HTR-8/SVneo (cell line): ENCODE measurements at places on chromosomes 6 and 20.

DNA sequence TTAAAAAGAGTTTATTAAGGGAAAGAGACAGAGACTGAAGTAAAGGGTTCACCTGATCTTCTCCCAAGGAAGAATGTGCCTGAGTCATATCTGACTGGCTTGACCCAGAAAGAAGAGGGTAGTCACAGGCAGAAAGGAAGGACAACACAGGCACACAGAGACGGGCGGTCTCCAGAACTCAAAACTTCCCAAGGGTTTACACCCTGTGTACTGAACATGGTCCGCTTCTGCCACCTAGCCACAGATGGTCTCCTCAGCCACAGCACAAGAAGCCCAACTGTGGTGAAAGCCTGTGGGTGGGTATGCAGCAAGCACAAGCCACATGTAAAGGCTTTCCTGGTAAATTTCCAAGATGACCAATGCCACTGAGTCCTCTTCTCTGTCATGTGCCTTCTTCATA, 17.2 kb downstream of the UNC5CL start:
- no peak for DNase-seq

- peak; percentile 17 for DNase-seq
Observed at GRCh38 chr20:24991897-24992486, 559 bp downstream of the APMAP start.

DNA sequence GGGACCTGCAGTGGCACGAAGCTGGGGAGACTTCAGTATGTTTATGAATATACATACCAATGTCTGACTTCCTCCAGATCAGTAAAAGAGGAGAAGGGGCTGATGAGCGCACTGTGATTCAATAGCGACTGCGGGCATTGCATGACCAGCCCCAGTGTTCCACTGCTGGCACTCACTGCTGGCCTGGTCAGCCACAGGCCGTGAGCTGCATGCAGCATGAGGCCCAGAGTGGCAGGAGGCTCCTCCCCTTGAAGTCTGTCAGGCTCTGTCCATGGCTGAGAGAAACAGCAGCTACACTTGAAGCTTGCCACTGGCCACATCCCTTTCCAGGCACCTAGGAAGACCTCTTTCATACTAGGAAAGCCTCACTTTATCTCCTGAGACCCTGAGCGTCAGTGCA, 265.9 kb upstream of the CDYL start:
- no peak for DNase-seq

DNA sequence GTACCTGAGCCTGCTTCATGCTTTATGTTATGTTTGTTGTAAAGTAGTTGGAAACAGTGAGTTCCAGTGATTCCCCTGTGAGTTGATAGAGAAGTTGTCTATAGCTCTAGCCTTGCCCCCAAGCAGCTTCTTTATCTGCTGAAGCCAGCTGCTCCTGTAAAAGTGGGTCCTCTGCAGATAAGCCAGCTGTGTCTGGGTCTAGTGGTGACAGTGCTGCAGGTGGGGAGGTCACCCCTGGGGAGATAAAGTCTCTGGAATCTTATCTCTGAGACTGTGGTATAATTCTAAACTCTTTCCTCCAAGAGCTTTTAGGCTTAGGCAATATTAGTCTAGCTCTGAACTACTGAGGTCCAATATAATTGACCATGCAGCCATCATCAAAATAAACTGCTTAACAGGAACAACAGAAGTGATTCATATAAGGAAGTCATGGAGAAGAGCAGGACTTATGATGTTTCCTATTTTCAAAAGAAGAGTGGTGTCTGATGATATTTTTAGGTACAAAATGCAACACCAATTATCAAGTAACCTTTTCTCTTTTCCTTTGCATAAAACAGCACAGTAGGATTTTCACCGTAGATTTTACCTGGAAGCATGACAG, 44.2 kb upstream of the TMEM217 start:
- DNase-seq: no peak

- no peak for DNase-seq
Observed at GRCh38 chr6:120899932-120900331, 434.3 kb downstream of the TBC1D32 start.

GRCh38 chr20:845941-846893, 12.7 kb downstream of the FAM110A start:
- DNase-seq: no peak

GRCh38 chr20:47444584-47444983, 57.1 kb upstream of the NCOA3 start:
- no peak for DNase-seq

DNA sequence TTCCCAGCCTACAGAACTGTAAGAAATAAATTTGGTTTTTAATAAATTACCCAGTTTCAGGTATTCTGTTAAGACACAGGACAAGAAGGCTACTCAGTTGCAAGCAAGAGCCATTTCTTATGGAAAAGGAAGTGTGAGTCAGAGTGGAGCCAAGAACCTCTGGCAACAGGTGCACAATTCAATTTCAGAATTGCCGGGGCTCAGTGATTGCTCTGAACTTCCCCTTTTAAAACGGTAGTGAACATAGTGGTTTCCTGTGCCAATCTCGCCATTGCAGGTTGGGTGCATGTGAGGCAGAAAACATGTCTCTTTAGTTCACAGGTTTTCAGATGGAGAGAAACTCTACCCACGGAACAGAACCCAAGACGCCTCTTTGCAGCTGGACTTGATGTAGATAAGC, 16.4 kb downstream of the PIGT start:
- DNase-seq: no peak

DNA sequence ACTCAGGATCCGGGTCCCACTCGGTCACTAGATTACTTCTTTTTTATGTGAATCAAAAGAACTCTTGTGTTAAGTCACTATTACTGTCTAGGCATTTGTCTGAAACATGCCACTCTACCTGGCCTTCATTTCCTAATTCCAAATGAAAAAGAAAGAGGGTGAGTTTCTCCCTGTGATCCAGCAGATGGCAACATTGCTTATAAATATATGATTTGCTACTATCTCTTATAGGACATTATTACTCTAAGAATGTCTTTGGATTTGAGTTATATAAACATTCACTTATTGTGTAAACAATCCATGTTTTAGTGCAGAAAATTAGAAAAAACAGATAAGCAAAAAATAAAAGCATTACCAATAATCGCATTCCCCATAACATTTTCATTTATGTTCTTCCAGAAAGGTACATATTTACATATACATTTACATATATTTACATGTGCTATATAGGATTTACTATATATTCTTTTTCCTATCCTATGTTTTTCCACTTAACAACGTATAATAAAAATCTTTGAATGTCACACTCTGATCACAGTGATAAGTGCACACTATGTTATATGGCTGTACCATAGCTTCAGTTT, 66.9 kb downstream of the FAXC start:
- DNase-seq: no peak

- no peak for DNase-seq
Observed at GRCh38 chr20:10247440-10247839, 28.8 kb downstream of the SNAP25 start.

DNA sequence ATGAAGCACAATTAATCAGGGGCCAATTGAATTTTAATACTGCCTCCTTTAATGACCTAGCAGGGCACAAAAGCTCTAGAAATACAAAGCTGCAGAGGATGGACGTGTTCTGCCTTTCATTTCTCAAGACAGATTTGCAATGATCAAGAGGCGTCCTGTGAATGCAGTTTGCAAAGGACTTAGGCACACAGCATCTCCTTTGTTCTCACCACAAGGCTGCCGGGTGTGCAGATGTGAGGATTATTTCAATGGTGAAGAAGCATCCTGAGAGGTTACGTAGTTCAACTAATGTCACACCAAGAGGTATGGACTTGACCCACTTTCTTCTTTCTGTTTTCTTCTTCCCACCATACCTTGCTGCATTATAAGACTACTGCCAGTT, 42.9 kb upstream of the SPTLC3 start:
- no peak for DNase-seq

DNA sequence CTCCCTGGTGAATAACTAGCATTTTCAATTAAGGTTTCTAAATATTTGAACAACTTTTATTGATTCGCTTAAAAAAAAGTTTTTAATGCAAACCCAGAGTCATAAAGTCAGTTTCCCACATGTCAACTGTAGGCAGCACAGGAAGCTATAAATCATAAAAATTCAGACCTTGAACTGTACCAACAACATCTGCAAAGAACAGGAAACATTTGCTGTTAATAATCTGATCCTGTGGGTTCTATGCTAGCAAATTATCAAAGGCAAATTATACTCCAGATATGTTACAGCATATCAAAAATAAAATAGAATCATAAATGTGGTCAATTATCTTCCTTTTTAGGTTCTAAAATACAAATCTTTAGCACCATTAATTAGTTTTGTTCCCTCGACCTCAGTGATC, 16.6 kb upstream of the MAP7 start:
- no peak for DNase-seq

DNA sequence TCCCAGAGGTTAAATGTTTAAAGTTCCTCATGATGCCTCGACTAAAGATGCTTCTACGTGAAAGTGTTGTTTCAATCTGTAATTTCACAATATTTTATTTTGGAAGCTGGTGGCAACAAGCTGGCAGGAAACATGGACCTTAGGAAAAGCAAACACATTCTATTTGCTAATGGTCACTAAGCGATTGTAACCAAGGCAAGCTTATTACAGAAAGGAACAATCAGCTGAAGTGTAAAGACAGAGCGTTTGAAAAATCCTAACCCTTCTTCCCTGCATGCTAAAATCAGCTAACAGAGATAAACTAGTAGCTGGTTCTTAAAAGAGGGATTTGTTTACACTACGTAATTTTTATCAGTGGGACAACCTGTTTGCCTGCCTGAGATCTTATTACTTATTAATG, 50.0 kb downstream of the IL20RA start:
- no peak for DNase-seq

DNA sequence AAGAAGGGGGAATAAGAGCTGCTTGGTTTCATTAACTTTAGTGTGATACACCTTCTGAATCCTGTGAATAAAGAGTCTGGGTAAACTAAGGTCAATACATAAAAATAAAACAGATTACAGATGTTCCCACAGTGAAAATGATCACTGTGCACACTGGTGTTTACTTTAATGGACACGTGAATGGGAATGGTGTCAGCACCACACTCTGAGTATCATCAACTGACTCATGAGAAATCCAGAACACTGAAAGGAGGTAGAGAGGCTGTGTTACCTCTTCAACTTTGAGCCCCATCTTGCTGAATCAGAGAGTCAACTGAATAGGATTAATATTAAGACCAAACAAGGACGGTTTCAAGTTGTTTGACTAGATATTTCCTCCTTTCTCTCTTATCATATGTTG, 75.0 kb downstream of the ELOVL4 start:
- DNase-seq: no peak

GRCh38 chr20:46087161-46087560, 2.6 kb downstream of the NCOA5 start:
- no peak for DNase-seq

DNA sequence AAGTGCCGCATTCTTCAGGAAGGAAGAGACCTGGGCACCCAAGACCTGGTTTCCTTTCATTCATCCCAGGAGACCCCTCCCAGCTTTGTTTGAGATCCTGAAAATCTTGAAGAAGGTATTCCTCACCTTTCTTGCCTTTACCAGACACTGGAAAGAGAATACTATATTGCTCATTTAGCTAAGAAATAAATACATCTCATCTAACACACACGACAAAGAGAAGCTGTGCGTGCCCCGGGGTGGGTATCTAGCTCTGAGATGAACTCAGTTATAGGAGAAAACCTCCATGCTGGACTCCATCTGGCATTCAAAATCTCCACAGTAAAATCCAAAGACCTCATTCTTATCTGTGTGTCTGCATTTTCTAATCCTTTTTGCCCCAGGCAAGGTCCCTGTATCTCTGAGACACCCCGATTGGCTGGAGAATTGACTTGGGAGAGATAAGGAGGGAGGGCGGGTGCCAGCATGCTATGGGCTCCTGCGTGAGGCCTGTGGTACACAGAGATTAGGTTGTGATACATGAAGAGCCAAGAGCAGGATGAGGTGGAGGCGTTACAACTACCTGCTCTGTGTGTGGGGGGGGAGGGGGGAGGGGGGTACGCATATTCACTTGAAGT, 4.8 kb downstream of the MUC21 start:
- DNase-seq: no peak

DNA sequence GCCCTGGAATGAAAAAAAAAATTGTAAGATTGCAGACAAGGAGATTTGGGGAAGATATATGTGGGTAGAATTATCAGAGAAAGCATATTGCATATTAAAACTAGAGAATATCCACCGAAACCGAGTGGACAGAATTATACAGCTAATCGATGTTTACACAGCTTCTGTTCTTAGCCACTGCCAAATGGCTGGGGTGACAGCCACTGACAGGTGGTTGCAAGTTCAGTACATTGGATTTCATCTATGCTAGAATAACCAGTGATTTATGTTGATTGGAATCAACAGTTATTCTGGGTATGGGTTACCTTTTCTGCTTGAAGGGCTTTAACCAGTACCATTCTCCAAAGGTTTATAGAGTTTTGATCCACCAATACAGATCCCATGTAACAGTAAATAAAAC, 48.4 kb upstream of the THEMIS start:
- DNase-seq: no peak

GRCh38 chr20:58228103-58228483, 360 bp downstream of the ANKRD60 start:
- DNase-seq: no peak

- DNase-seq: no peak
Observed at GRCh38 chr6:113636357-113636824, 220.8 kb upstream of the MARCKS start.

- DNase-seq: no peak
Observed at GRCh38 chr20:45842169-45842812, 8.7 kb downstream of the SNX21 start.

- DNase-seq: no peak
Observed at GRCh38 chr6:138400326-138400725, 3.7 kb upstream of the HEBP2 start.

GRCh38 chr6:16332175-16332542, 93.8 kb downstream of the GMPR start:
- DNase-seq: peak; percentile 71

DNA sequence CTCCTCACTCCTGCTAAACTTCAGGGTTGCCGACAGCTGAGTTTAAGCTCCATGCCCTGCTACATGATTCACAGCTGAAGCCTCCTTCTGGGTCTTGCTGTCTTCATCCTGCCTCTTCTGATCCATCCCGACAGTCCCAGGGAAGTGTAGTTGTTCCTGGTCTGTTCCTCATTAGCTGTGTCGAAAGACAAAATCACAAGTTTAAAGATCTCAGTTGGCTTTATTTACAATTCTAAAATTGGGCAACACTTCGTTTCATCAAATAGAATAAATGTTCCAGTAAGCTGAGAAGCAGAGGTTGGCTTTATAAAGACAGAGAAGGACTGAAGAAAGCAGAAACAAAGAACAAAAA, 4.1 kb upstream of the SLC2A10 start:
- no peak for DNase-seq

DNA sequence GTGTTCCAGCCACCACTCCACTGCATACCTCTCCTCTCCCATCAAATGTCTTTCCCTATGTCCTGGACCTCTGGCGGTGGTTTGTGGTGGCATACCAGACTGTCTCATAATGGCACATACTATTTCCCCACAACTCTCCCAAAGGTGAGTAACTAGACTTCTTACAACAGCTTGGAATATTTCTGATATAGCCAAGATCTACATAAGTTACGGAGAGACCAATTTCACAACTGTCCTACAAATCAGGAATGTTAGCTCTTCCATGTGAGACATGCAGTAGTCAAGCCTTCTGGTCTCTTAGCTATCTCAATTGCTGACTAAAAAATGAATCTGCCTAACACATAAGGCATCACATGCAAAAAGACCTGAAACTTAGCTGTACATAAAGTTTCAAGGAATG, 588.9 kb downstream of the RNF144B start:
- DNase-seq: no peak
